ENCODE measurements at places on chromosomes 13 and 19.

- no peak for DNase-seq
Observed at GRCh38 chr19:29840066-29840950, 28.5 kb downstream of the CCNE1 start.

DNA sequence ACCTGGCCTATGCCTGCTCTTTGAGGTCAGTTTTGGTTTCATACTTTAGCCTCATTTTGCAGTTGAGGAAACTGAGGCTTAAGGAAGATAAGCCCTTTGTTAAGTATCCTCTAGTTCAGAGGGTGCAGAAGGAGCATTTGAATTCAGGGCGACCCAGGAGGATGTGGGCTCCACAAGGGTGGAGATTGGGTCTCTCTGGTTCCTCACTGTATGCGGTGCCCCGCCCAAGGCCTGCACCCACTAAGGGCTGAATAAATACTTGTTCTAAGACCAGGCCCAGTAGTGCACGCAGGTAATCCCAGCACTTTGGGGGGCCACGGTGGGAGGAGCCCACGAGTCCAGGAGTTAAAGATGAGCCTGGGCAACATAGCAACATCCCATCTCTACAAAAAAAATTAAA, 768 bp upstream of the SLC44A2 start:
- DNase-seq = no peak

DNA sequence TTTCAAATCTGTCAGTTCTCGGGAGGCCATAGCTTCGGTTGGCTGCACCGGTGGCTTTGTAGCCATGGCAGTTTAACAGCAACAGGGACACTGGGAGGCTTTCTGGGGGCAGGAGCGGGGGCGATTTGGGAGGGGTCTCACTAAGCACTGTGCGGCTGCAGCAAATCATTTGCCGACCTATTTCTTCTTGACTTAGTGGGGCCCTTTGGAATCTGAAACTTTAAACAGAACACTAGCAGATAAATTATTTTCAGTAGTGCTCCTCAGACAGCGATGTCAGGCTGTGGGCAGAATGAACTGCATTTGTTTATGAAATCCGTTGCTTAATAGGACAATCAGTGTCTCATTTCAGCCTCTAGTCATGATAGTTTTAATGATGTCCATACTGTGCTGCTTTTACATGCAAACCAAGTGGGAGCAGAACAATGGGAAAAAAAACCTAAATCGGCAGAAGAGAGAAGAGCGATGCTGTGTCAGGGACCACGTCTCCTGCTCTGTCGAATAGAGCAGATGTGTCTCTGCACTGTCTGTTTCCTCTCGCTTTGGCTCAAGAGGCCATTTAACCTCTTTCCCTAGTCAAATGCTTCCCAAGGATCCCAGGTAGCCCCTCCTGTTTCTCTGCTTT, 211.9 kb downstream of the OLFM4 start:
- DNase-seq = no peak

DNA sequence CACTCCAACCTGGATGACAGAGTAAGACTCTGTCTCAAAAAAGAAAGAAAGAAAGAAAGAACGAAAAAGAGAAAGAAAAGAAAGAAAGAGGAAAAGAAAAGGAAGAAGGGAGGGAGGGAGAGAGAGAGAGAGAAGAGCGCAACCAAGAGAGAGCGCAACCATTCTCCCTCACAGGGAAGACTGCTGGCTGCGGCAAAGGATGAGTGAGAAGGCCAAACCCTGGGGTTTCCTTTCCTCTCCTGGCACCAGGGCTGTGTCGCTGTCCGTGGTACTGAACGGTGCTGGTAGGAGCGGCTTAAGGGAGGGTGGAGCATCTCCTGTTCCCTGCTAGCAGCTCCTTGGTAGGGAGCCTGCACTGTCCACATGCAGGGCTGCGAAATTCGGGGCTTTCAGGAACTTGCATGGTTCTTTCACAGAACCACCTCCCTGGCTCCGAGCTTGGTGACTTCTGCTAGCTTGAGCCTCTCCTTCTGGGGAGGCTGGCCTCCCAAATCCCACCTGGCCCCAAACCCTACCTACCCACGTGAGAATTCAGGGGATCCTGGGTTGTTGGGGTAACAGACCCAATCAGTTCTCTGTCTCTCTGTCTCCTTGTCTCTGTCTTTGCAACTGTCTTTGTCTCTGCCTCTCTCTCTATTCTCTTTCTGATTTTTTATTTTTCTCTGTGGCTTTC, 51.1 kb upstream of the ZNRF4 start:
- peak; percentile 91 for DNase-seq

GRCh38 chr13:24719139-24719538, 38.9 kb downstream of the ATP12A start:
- DNase-seq = no peak

DNA sequence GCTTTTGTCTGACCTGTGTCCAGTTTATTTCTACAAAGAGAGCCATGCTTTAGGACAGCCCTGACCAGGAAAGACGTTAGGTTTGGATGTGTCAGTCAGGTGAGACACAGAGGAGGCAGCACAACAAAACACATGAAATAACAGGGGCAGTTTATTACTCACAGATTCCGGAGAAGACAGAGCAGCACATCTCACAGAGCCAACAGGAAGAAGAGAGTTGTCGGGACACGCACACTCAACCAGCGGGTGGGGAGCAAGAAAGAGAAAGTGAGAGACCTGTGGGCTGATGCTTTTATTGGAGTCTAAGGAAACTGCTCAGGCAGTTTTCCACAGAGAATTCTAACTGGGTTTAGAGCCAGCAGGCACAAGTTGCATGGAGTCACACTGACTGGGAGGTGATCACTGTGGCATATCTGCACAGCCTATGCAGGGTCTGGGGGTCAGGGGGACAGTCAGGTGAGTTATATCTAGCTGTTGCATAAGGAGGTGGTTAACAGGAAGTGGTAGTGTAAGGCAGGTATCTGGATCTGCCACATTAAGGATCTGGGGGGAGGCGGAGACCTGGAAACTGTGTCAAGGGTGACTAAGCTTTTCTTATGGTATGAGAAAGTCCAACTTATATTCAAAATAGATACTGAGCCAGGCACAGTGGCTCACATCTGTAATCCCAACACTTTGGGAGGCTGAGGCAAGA, 24.1 kb upstream of the CEACAM20 start:
- no peak for DNase-seq

DNA sequence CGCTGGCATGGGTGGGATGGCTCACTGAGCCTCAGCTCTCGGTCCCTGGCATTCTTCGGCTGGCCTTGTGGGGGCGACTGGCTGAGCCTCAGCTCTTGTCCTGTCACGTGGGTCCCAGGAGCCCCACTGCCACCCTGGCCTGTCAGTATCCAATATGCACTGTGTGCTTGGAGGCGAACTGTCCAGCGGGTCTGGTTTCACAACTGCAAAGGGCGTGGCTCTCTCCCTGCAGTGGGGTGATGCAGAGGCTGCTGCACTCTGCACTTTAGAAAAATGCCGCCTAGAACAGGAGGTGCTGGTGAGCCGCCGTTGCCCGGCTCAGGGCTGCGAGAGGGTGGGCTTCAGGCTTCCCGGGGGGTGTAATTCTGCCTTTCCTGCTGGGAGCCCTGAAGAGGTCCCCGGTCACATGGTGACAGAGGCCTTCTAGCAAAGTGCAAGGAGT, 17.0 kb upstream of the TMEM255B start:
- DNase-seq = peak; percentile 92

DNA sequence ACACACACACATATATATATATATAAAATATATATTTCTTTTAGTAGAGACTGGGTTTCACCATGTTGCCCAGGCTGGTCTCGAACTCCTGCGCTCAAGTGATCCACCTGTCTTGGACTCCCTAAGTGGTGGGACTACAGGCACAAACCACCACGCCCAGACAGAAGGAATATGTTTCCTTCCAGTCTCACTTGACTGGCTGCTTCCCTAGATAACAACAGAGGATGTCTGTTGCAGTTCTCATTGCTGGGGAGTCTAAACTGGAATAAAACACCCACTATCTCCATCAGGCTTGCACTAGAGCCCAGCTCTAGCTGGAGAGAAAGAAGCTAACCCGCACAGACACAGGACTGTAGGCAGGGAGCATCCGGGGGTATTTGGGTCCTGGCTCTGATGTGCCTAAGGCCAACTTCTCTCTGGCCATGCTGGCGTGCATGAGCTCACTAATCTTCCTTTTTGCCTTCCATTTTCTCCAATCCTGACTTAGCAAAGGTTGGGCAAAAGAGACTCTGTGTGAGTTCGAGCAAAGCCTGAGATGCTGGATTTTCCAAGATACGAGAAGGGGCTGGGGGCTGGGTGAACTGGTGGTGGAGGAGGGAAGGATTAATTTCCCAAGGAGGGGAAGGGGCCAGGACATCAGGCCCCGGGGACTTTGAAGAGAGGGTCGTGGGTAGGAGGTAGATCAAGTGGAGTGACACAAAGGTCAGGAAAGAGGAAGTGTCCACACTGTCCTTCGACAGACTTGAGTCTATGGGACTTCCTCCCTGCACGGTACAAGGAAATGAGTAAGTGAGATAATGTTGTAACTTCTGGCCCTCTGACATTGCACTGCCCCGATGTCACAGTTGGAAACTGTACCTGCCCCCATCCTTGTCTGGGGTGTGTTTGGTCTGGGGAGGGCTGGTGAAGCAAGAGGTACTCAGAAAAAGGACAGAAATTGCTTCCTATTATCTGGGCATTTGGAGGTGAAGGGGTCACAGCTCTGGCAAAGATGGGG, 22.5 kb upstream of the ALOX5AP start:
- peak; percentile 4 for DNase-seq

DNA sequence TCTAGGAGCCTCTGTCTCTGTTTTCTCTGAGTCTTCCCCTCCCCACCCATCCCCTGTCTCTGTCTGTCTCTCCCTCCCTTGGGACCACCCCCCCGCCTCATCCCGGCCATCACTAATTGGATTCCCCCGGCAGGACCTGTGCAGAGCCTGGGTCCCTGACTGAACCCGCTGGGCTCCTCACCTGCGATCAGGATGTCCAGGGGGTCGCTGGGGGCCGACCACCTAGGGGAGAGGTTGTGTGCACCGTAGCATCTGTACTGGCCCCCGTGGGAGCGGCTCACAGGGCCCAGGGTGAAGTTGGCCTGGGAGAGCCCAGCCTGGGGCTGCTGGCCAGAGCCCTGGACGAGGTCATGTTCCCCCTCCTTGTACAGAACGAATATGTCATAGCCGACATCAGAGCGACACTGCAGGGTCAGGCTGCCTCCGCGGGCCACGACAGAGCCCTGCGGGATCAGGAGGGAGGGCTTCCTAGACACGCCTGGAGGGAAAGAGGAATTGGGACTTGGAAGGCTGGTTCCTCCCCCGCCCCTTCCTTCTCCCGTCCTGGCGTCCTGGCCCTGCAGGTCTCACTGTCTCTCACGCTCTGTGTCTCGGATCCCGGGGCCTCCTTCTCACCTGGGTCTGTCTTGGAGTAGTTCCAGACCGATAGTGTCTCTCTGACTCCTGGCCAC, 1.8 kb downstream of the LILRB5 start:
- no peak for DNase-seq

DNA sequence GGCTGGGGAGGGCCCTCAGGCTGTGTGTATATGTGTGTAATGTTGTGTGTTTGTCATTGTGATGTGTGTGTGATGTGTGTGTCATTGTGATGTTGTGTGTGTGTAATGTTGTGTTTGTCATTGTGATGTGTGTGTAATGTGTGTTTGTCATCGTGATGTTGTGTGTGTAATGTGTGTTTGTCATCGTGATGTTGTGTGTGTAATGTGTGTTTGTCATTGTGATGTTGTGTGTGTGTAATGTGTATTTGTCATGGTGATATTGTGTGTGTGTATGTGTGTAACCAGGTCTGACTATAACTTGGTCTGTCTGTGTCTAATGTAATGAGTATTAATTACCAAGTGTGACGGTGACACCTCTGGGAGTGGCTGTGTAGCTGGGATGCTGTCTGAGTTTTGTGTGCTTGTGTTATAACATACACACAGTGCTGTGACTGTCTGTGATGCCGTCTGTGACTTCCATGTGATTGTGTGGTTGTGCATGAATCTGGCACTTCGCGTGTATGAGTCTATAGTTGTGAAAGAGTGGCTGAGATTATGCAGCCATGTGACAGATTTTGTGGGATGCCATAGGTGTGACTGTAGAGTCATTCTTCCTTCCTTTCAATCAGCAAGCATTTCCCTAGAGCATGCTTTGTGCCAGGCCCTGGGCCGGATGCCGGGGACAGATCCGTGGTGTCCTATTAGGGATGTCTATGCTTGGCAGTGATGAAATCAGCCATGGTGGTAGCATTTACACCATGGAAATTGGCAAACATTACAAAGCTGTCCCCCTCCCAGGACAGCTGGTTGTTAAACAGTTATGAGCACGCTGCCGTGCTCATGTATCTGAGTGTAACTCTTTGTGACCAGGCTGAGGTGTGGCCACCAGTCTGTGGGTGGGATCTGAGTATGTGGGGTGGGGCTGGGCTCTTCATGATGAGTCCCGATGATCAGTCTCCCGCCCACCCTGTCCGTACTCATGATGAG, 6.4 kb downstream of the TNFSF14 start:
- DNase-seq = no peak

DNA sequence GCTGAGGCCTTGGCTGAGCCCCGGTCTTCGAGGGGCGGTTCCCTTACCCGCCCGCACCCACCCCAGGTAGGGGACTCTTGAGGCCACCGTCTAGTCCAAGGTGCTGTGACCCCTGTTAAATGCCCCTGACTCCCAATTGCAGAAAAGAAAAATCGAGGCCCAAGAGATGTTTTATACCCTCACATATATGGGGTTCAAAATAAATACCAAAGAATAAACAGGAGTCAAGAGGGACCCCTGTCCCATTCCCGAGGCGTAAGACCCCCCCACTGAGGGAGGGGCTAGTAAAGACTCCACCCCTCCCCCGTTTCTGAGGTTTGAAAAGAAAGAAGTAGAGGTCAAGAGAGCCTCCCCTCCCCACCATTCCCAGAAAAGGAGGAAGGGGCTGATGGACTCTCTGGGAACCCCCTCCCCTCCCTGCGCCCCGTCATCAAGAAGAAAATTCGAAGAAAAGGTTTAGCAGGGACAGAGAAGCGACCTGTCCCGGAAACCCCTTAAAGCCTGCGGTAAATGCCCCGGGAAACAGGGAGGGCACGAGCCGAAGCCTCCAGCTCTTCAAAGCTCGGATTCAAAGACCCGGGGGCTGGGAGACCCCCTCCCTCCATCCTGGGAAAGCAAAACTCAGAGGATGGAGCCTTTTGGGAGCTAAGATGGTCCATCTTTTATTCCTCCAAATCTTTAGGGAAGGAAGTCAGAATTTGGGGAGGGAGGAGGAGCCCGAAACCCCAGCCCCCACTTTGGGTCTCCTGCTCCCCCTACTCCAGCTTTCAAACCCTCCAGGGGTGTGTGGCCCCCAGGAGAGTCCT, 755 bp upstream of the RAB3A start:
- no peak for DNase-seq
